Small intestine (tissue), 16 donors: ENCODE measurements at places on chromosomes 16 and 17. TPM values are rescaled to one million over a fixed set of nuclear protein-coding genes. Genes with fewer than 3 reads are reported as not detected.

GRCh38 chr17:43825567-43825966 lies 7.4 kb downstream of the MPP3 start:
- H3K27me3 ChIP-seq = no peaks in the 10 kb centered on the region
- DNase-seq = no peak
- H3K36me3 ChIP-seq = no peaks in the 10 kb centered on the region
- H3K4me3 ChIP-seq = no peak overlapping the region
- no peak overlapping the region for H3K27ac ChIP-seq

DNA sequence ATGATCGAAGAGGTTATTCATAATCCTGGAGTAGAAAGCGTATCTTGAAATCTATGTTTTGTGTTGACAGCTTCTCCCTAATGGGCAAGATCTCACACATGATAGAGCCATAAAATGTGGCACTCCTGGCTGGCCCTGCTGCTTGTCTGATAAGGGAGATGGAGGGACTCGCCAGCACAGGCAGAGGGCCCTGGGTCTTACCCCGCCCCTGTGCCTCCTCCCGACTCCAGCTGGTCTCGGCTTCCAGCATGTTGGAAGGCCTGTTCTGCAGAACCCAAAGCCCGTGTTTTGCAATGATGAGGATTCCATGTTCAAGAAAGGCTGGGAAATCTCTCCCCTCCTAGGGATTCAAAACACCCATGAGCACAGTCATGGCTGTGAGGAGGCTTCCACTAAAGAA lies 106.7 kb upstream of the SDK2 start:
- DNase-seq = peak; percentile 66
- H3K4me1 ChIP-seq = peaks cover 3% of the 10 kb centered on the region
- no peak overlapping the region for H3K27ac ChIP-seq
- no peak overlapping the region for H3K4me3 ChIP-seq
- no peaks in the 10 kb centered on the region for H3K36me3 ChIP-seq
- no peaks in the 10 kb centered on the region for H3K27me3 ChIP-seq

DNA sequence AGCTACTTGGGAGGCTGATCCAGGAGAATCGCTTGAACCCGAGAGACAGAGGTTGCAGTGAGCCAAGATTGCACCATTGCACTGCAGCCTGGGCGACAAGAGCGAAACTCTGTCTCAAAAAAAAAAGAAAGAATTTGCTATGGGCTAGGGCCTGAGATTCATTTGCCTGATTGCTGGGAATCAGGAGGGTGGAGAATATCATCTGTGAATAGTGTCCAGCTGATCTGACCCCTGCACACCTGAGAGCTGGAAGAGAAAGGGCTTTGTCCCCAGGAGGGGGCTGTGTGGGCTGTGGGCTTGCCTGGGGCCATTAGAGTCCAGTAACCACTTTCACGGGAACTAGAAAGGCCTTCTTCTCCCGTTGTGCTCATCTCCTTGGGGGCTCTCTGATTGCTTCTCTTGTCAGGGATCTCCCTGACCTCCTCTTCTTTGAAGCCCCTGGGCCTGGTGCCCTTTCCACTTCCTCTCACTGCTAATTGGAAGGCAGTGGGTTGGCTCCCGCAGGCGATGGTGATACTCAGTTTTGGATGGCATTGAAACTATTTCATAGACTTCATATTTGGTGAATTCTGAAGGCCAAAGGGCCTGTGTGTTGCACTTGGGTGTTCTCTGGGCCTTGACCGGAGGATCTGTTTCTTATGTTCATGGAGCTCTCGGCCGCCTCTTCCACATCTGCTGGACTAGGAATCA lies 66.1 kb upstream of the NFAT5 start:
- H3K36me3 ChIP-seq = no peaks in the 10 kb centered on the region
- no peak for DNase-seq
- no peak overlapping the region for H3K4me3 ChIP-seq

DNA sequence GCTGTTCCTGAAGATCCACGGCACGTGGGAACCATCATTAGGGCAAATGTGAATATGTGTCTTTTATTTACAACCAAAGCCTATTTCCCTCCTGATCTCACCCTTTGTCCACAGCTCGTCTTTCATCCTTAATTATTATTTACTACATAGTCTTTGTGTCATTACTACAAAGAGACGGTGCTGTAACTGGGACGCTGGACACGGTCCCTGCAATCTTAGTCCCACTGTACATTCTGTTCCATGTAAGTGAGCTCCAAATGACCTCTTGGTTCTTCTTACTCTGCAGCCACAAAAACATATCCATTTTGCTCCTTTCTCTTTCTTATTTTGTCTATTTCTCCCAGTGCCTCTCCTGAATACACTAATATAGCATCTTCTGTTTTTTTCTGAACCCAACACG lies 12.7 kb upstream of the KRT23 start:
- peaks cover 1% of the 10 kb centered on the region for H3K27me3 ChIP-seq
- DNase-seq = no peak
- no peaks in the 10 kb centered on the region for H3K4me1 ChIP-seq
- H3K27ac ChIP-seq = no peak overlapping the region
- H3K4me3 ChIP-seq = no peak overlapping the region
- H3K36me3 ChIP-seq = no peaks in the 10 kb centered on the region

DNA sequence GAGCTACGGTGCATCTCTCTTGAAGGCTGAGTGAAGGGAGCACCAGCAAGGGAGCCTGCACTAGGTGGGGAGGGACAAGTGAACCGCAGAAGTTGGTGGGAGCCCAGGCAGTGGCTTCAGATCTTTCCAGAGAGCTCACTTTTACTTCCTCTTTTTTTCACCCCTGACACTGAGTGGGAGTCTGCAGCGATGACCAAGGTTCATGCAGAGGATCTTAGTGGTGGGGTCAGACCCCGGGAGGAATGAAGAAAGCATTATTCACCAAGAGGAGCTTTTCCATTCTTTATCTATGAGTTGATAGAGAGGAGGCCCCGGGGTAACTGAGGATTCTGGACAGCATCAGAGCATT lies 3.0 kb upstream of the CCL2 start:
- no peaks in the 10 kb centered on the region for H3K27me3 ChIP-seq
- H3K27ac ChIP-seq = no peak overlapping the region
- no peak overlapping the region for H3K4me3 ChIP-seq
- peaks cover 10% of the 10 kb centered on the region for H3K4me1 ChIP-seq
- no peaks in the 10 kb centered on the region for H3K36me3 ChIP-seq

GRCh38 chr17:44568945-44569858 lies 11.9 kb downstream of the FZD2 start:
- H3K4me3 ChIP-seq = no peak overlapping the region
- DNase-seq = no peak
- no peaks in the 10 kb centered on the region for H3K4me1 ChIP-seq
- H3K27ac ChIP-seq = no peak overlapping the region

- peak overlapping the region; percentile 46 for H3K4me3 ChIP-seq
- peaks cover 57% of the 10 kb centered on the region for H3K4me1 ChIP-seq
- peaks cover 7% of the 10 kb centered on the region for H3K27me3 ChIP-seq
- H3K36me3 ChIP-seq = no peaks in the 10 kb centered on the region
- peak; percentile 84 for DNase-seq
Measured at GRCh38 chr17:8125154-8125946, 1.4 kb upstream of the HES7 start.

GRCh38 chr17:74945543-74945942 lies 9.8 kb downstream of the OTOP3 start:
- DNase-seq = no peak
- H3K27ac ChIP-seq = no peak overlapping the region
- no peaks in the 10 kb centered on the region for H3K27me3 ChIP-seq
- no peaks in the 10 kb centered on the region for H3K36me3 ChIP-seq

- no peaks in the 10 kb centered on the region for H3K27me3 ChIP-seq
- H3K4me1 ChIP-seq = peaks cover 2% of the 10 kb centered on the region
- DNase-seq = no peak
- H3K36me3 ChIP-seq = peaks cover 3% of the 10 kb centered on the region
Measured at GRCh38 chr16:50285406-50286003, 19.2 kb downstream of the ADCY7 start.

DNA sequence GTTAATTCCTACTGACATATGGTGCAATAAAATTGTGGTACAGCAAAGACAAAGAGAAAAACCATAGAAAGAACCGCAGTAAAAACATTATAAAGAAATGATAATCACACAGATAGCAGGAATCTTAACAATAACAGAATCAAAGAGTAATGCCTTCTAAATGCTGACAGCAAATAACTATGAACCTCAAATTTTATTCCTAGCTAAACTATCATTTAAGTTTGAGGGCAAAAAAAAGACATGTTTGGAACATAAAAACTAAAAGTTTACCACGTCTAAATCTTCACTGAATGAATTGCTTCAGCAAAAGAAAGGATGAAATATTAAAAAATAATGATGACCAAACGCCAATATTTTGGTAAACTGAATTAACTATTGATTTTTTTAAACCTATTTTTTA lies 135.8 kb downstream of the CPPED1 start:
- no peak for DNase-seq
- no peaks in the 10 kb centered on the region for H3K27me3 ChIP-seq
- H3K4me3 ChIP-seq = no peak overlapping the region
- H3K36me3 ChIP-seq = no peaks in the 10 kb centered on the region

DNA sequence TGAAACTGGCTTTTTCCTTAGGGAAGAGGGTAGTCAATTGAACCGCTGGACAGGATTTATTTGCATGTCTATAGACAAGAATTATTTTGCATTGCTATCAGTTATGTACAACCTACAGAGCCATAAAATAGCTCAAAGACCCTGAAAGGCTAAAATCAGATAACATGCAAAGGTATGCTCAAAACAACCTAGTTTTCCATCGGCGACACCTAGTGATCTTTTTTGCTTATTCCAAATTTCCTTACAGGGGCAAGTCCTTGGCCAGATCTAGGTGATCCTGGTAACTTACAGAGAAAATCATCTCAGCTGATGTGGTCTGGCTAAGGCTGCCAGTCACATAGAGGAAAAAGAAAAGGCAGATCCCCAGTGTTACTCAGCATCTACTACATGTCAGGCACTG lies 141.2 kb upstream of the RPL38 start:
- H3K27me3 ChIP-seq = no peaks in the 10 kb centered on the region
- no peaks in the 10 kb centered on the region for H3K4me1 ChIP-seq
- no peaks in the 10 kb centered on the region for H3K36me3 ChIP-seq

DNA sequence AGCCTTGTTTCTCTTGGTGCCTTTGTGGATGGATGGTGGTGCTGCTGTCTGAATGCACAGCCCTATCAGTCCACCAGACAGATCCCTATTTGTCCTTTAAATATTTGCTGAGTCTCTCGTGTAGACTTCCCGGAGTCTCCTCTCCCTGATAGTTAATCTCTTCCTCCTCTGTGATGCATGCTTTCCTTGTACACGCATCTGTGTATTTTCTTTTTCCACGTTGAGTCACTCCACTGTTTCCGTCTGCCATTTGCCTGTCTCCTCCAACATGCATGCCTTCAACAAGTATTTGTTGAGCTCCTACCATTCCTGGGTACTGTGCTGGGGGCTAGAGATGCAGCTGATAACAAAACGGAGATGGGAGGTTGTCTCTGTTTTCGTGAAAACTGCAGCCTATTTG lies 282.6 kb downstream of the HAPSTR1 start:
- DNase-seq = no peak
- no peak overlapping the region for H3K27ac ChIP-seq
- no peaks in the 10 kb centered on the region for H3K27me3 ChIP-seq
- H3K36me3 ChIP-seq = no peaks in the 10 kb centered on the region
- no peak overlapping the region for H3K4me3 ChIP-seq
- no peaks in the 10 kb centered on the region for H3K4me1 ChIP-seq

GRCh38 chr16:11563493-11564040 lies 23.2 kb downstream of the LITAF start:
- no peak overlapping the region for H3K27ac ChIP-seq
- H3K4me3 ChIP-seq = no peak overlapping the region
- H3K36me3 ChIP-seq = no peaks in the 10 kb centered on the region
- DNase-seq = no peak
- H3K4me1 ChIP-seq = no peaks in the 10 kb centered on the region

- no peak overlapping the region for H3K27ac ChIP-seq
- H3K27me3 ChIP-seq = no peaks in the 10 kb centered on the region
- H3K36me3 ChIP-seq = no peaks in the 10 kb centered on the region
Measured at GRCh38 chr17:51873302-51873701, 285.2 kb downstream of the CA10 start.

GRCh38 chr16:75938818-75939217 lies 212.5 kb upstream of the CPHXL start:
- H3K27me3 ChIP-seq = no peaks in the 10 kb centered on the region
- DNase-seq = no peak

DNA sequence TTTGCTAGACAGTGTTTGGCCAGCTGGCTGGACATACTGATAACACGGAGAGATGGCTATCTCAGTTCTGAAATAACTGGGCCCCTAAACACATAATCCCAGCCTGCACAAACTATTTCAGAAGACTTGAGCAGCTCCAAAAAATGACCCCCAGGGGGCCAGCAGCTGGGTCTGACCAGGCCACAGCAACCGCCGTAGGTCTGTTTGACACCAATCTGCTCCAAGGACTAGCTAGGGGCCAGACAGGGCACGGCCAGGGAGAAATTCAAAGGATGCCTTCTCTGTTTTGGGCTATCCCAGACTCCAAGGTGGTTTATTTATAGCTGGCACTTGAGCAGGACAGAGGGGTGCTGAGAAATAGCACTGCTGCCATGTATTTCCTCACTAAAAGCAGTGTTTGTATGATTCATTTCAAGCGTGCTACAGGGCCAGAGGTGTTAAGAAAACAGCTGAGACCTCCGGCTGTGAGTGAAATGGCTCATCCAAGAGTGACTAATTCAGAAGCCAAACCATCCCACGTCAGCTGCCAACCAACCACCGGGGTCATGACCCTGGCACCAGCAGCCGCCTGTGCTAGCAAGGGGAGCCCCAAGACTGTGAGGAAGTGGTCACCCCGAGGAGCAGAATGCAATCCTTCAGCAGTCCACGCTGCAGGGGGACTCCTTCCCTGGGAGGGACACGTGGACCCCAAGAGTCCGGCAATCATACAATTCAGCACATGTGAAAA lies 5.7 kb downstream of the GGA2 start:
- no peak for DNase-seq
- no peak overlapping the region for H3K4me3 ChIP-seq
- H3K27me3 ChIP-seq = no peaks in the 10 kb centered on the region
- peaks cover 22% of the 10 kb centered on the region for H3K36me3 ChIP-seq
- peaks cover 13% of the 10 kb centered on the region for H3K4me1 ChIP-seq

- H3K27me3 ChIP-seq = no peaks in the 10 kb centered on the region
- no peaks in the 10 kb centered on the region for H3K36me3 ChIP-seq
- no peak overlapping the region for H3K4me3 ChIP-seq
- no peak for DNase-seq
- no peak overlapping the region for H3K27ac ChIP-seq
Measured at GRCh38 chr17:61382796-61383688, 16.6 kb upstream of the TBX2 start.

GRCh38 chr17:21678393-21679081 lies 13.8 kb upstream of the KCNJ18 start:
- no peak for DNase-seq
- no peaks in the 10 kb centered on the region for H3K4me1 ChIP-seq
- no peaks in the 10 kb centered on the region for H3K36me3 ChIP-seq
- no peak overlapping the region for H3K27ac ChIP-seq
- H3K27me3 ChIP-seq = no peaks in the 10 kb centered on the region
- no peak overlapping the region for H3K4me3 ChIP-seq

GRCh38 chr17:18040261-18040858 lies 1.2 kb downstream of the GID4 start:
- DNase-seq = peak; percentile 16
- peaks cover 16% of the 10 kb centered on the region for H3K4me1 ChIP-seq
- H3K36me3 ChIP-seq = no peaks in the 10 kb centered on the region
- peak overlapping the region; percentile 85 for H3K4me3 ChIP-seq
- no peak overlapping the region for H3K27ac ChIP-seq
- H3K27me3 ChIP-seq = no peaks in the 10 kb centered on the region

CSH1 gene
- polyA plus RNA-seq = 0.16 TPM

TBC1D3I gene
- not detected for polyA plus RNA-seq

KRTAP4-9 gene
- not detected for polyA plus RNA-seq

LPCAT2 gene
- 8.6 TPM for polyA plus RNA-seq

FBXW10 gene
- 0.22 TPM for polyA plus RNA-seq

KIFC3 gene
- polyA plus RNA-seq = 88.1 TPM

CLEC16A gene
- 12.2 TPM for polyA plus RNA-seq

CCL7 gene
- polyA plus RNA-seq = not detected
